HS-27A (cell line): ENCODE measurements at places on chromosomes 1 and 21.

DNA sequence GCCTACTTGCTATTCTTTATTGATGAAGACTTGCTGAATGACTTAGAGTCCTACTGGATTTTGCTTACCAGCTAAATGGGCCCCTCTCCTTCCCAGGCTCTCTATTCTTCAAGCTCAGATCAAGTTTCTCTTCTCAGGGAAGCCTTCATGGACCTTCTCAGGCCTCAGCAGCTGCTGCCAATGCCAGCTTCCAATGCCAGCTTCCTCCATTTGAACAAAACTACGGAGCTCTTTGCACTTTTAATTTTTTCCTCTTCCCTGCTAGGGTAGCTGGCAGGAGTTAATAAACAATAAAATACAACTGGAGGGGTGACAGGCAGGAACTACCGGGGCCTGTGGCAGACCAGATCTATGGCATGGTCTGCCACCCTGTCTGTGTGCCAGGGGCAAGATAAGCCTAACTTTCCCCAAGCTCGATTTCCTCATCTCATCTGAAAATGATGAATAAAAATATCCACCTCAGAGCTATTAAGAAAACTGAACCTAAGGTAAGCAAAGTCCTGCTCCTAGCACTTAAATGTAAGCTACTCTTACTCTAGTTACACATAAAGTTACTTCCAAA, 995 bp upstream of the IPO13 start:
- no peak for DNase-seq

DNA sequence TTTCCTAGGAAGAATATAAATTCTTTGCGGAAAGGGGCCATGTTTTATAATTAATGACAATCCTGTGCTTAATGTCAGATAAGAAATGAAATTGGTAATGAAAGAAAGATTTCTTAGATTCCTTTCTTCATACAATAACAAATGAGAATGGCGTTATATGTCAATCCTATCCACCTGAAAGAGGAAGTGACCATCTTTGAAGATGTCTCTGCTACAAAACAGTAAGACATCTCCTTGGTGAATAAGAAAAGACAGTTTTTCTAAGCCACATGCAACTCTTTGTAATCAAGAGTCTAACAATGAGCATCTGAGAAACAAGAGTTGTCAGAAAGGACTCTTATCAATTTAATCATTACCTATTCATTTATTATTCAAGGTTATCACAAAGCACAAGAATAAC, 286.0 kb downstream of the VAV3 start:
- no peak for DNase-seq

- DNase-seq = no peak
These were observed 104.8 kb upstream of the BARHL2 start for GRCh38 chr1:90821788-90822359.

GRCh38 chr1:29675481-29676263, 439.4 kb downstream of the PTPRU start:
- no peak for DNase-seq

GRCh38 chr1:10208537-10208936, 1.8 kb upstream of the KIF1B start:
- DNase-seq = no peak

GRCh38 chr21:18245464-18245967, 883 bp downstream of the CHODL start:
- no peak for DNase-seq

DNA sequence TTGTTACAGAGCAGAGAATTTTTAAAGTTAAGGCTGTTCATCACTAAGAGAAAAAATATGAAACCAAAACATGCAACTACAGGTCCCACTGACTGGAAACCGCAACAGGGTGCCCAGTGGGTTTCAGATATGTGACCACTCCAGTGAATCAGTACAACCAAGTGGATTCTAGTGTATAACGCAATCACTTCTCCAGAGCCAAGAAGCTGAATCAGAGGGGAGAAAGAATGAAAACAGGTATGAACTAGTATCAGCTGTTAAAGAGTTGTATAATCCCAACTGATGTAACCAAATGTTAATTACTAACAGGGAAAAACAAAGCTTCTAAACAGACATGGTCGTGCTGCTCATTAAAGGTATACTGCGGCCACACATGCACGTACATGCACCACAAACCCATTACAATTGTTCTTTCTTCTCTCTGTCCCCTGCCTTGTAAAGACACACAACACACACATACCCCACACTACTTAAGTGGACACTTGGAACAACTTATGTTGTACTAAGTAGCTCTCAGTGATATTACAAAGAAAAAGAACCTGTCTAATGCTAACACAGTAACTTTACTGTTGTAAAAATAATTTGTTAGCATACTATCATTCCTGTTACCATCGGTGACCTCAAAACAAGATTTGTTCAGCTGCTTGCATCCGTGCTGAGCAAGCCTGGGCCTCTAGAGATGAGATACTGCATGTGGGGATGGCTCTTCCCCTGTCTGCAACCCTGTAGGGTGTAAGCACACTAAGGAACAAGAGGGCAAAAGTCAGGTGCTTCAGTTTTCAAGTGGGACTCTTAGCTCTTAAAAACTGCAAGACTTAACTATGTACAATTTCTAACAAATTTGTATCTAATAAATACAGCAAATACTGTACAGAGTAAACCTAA, 74.2 kb downstream of the PTPN14 start:
- DNase-seq = peak; percentile 80

- no peak for DNase-seq
These were observed 105.8 kb downstream of the COLGALT2 start for GRCh38 chr1:183931646-183932271.

DNA sequence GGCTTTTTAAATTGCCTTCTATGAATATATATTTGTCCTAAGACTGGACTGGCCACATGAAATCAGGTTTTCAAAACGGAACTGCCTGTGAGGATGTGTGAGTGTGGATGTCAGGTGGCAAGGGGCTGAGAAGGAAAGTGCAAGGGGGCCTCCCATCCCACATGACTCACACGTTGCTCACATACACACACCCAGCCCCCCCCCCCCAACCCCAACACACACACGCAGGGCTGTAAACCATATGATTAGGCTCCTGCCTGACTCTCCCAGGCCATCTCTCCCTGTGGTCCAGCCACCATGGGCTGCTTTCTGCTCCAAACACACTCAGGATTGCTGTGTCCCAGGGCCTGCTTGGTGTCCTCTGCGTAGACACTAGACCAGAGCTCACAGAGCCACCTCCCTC, 22.4 kb downstream of the DEGS1 start:
- peak; percentile 45 for DNase-seq

DNA sequence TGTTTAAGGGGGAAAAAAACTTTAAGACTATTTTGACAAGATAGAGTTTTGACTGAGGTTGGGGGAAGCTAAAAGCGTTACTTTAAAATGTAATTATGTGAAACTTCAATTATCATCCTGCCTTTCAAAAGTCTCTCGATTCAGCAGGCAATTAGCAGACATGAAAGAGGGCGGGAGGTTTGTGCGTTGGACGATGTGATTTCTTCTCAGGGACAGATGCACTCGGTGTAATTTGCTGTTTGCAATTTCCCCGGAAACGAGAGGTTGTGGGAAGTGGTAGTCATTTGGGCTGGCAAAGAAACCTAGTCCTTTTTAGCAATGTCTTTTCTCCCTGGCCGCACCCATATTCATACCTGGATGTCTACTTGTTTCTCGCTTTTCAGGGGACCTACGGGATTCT, 27.1 kb downstream of the KAZN start:
- no peak for DNase-seq

- DNase-seq = no peak
These were observed 70.7 kb downstream of the KCNJ6 start for GRCh38 chr21:37845535-37845934.

- DNase-seq = no peak
These were observed 24.6 kb downstream of the TEX35 start for GRCh38 chr1:178537382-178538090.

DNA sequence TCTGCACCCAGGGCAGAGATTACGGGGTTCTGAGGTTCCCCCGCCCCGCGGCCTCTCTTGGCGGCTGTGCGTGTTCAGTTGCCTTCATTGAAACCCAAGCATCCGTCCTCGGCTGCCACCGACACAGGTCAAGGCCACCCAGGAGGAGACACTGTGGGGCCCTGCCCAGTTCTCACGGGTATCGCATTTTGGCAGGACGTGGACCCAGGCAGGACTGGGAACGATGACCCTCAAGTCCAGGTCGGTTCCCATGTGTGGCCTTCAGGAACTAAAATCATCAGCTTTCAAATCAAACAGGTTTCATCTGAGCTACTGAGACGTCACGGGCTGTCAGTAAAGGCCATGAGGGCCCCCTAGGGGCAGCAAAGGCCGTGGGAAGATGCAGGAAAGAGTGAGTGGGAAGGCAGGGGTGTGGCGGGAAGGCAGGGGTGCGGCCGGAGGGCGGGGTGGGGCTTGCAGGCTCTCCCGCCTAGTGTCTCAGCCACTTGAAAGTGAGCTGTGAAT, 7.0 kb upstream of the C1orf174 start:
- no peak for DNase-seq

DNA sequence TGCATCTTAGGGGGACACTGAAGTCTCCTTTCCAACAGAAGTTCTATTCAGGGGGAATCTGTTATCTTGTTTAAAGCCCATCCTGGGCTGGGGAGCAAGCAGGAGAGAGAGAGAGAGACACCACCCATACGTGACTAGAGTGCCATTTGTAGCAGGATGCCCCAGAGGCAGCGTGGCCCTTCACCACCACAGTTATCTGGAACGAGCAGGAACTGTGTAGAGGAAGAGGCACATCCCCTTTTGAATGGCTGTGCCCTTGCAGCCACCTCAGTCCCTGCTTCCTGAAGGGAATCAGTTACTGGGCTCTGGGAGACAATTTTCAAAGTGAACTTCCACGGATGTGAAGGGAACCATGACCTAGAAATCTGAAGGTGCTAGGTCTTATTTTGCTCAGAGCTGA, 19.4 kb upstream of the LAMTOR5 start:
- DNase-seq = no peak

GRCh38 chr1:54012863-54013262, 5.1 kb downstream of the LDLRAD1 start:
- no peak for DNase-seq

DNA sequence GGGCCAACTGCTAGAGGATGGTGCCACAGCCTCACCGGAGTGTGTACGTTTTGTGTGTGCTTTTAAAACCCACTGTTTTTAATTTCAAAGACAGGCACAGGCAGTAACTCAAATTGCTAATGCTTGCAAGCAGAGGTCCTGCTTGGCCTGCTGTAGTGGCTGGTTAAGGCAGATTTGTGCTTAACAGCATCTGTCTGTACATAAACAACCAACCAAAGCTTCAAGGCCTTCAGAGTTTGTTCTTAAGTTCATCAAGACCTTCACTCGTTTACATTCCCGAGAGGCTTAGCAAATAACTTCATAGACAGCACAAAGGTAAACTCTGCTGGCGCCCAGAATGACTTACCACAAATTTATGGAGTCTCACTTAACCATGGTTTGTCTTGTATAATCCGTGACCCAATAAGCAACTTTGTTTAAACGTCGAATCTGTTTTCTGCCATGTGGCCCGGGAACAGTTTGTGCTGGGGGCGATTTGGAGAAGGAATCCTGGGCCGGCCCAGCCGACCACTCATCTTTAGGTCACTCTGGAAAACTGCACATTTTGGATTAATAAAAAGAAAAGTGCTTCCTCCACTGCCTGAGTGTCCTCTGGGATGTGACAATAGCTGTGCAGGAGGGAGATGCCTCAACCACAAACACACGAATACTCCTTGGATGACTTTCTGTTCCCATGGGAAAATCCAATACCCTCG, 58.1 kb downstream of the CAPZB start:
- no peak for DNase-seq

DNA sequence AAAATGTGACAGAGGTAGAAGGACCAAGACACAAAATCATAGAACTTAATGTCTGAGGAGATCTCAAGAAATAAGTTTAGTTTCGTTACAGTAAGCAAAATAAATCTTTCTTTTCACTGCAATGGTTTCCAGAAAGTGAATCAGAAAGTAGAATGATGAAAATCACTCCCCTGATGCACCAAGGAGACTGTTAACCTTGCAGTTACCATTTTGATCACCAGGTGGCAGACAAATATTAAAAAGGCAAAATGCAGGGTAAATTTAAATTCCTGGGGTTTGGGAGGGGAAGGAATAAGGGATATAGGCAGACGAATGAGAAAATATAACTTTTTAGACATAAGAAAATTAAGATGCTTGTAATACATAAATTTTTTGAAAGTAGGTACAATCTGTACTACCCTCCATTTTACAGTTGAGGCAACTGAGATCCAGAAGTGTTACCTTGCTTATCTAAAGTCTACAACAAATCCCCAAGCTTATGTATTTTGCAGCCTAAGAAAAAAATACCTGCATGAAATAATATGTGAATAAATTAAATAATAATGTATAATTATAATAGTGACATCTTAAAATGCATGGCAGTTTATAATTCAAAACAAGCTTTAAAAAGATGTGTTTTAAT, 253.2 kb downstream of the CRB1 start:
- peak; percentile 7 for DNase-seq

DNA sequence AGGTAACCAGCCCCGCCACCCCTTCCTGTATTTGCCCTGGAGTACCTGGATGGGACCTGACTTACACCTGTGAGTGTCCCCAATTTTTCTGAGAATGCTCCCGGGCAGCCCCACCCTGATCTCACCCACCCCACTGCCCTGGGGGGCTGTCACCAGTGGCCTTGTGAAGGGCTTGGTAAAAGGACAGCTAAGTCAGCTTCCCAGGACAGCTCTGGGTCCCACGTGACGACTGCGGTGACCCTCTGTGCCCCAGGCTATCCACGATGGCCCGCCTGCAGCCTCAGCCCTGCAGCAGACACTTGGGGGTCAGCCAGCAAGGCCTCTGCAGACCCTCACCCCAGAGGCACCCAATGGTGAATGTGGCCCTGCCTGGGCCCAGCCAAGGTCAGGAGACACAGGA, 5.6 kb downstream of the SRM start:
- DNase-seq = no peak

DNA sequence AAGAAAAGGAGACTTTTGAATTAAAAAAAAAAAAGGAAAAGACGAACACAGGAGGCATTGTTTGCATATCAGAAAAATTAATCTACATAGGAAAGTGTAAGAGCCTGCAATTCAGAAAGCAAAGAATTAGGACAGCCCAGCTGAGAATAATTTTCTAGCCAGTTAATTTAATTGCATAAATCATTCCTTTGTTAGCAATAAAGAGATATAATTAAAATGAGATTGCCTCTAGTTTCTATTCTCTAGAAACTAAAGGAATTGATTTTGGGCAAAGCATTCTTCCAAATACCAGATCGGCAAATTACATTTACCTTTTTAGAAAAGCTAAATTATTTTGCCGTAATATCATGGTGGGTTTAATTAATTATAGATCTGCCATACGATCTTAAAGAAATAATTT, 46.0 kb downstream of the NUF2 start:
- no peak for DNase-seq

GRCh38 chr1:210418863-210419650, 90.4 kb downstream of the HHAT start:
- no peak for DNase-seq

DNA sequence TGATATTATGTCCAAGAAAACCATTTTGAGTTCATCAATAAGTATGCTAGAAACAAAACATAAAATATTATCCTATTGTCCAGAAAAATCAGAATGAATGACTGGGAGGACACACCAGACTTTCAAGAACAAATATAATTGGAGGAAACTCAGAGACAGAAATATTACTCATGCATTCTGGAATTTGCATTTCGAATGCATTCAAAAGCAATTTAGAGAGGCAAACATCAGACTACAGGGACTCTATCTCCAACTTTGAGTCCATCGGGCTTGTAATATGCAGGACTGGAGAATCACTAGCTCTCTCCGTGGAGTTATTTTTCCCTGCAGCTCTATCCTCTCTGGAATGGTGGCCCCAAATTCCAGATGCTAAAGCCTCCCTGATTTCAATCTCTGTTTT, 161.8 kb downstream of the CDC42BPA start:
- DNase-seq = no peak

- no peak for DNase-seq
These were observed 22.2 kb downstream of the TUT4 start for GRCh38 chr1:52530563-52531144.

GRCh38 chr1:172465617-172466016, 21.7 kb upstream of the PIGC start:
- DNase-seq = no peak
